ENCODE measurements at places on chromosomes 12 and 14.

DNA sequence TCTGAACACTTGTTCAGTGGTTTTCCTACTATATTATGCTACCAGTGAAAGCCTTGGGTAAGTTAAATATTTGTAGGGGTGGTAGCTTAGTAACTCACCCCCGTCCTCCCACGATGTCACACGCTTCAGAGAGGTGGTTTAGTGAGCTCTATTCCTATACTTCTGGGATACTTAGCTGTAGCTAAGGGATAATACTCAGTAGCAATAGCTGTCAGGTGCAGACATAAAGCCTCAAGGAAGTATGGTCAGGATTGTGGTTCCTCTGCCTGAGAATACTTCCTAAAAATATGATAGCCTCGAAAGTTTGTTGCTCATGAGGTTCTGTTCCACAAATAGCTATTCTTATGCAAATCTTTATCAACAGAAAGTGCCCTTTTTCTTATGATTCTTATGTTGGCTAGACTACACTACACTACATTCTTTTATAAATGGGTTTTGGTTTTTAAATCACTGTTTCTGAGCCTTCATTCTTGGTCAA lies 11.9 kb downstream of the DLST start:
- DNase-seq, result no peak

DNA sequence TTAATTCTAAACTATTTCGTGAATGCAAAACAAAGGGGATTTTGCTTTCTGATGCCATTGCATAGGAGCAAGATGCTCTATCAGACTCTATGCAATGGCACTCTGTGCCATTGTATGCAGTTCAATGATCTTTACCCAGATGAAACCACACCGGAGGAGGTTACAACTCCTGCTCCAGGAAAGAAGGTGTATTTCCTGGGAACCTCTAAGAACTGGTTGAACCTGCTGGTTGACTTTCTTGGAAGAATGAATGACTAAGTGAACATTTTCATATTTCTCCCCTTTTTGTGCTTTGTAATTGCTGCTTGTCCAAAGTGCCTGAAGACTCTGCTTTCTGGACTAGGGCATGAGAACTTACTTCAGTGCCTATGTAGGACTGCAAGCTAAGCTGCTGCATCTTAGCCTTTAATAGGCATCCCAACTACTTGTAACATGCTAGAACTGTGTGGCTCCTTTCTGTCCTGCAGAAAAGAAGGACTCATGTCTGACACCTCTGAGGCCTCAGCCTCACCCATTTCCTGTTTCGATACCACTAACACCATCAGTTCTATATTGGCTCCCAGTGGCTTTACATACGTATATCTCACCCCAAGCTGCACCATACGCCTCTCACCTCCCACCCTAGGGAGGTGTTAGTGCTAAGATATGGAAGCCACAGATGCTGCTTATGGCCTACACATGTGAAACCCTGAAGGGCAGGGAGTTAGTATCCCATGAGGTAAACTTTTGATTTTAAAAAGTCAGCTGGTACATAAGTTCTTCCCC lies 193.5 kb upstream of the CNOT2 start:
- DNase-seq, result peak; percentile 18

GRCh38 chr14:38209572-38210557 lies 2.2 kb downstream of the SSTR1 start:
- no peak for DNase-seq

GRCh38 chr12:13661005-13661887 lies 320.2 kb downstream of the GRIN2B start:
- no peak for DNase-seq

GRCh38 chr12:31507966-31508365 lies 83.0 kb downstream of the DENND5B start:
- DNase-seq, result no peak

GRCh38 chr14:51733147-51733546 lies 81.4 kb downstream of the FRMD6 start:
- DNase-seq, result no peak

DNA sequence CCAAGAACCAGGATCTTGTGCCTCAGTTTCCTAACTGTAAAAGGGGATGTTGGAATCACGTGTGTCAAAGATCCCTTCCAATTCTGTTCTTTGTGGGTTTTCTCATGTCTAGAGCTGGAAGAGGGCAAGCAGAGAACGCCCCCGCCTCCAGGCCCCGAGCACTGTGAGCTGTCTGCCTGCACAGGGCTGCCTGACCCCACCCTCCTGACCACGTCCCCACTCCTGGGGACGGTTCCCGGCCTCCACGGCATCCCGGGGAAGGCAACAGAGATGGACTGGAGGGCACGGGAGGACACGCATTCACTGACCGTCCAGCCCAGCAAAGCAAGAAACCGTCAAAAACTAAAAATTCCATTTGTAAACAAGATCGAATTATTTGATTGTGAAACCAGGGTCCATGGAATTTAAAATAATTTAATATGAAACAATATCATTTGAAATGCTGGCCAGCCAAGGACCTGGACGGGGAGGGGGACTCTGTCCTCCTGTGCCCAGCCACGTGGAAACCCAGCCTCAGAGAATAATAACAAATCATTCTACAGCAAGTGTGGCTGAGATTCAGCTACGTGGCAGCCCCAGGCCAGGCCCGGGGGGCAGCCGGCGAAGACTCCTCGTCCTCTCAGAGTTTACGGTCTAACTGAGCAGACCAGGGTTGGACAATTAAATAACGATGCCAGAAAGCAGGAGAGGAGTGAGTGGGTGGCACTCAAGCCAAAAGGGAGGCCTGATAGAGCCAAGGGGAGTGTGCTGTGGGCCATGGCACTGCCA lies 87.3 kb upstream of the DIO3 start:
- DNase-seq, result no peak

DNA sequence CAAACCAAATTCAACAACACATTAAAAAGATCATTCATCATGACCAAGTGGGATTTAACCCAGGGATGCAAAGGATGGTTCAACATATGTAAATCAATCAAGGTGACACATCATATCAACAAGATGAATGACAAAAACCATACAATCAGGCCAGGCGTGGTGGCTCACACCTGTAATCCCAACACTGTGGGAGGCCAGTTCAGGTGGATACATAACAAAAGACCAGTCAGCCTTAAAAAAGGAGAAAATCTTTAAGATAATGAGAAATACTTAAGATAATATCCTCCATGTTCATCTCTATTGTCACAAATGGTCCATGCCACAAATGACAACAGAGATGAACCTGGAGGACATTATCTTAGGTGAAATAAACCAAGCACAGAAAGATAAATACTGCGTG lies 12.4 kb downstream of the L2HGDH start:
- no peak for DNase-seq

GRCh38 chr12:64318605-64319004 lies 72.0 kb downstream of the C12orf56 start:
- DNase-seq, result no peak

DNA sequence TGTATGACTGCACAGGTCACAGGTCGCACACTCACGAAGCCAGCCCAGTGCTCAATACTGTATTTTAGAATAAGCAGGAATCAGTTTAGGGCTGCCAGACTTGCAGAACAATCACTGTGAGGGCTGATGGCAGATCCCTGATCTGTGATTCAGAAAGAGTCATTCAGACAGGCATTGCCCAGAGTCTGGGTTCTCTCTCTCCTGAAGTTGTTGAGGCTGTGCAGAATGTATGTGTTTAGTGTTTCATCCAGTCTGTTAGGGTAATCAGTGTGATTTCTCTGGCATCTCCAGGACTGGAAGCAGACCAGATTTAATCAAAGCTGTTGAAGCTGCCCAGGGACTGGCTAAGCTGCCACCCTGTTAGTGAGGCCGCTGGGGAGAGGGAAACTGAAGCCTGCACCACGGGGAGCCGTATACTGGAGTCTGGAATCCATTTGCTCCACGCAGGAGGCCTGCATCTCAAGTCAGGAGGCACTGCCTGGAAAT lies 69.3 kb downstream of the ETV6 start:
- DNase-seq, result no peak

- DNase-seq, result no peak
Observed at GRCh38 chr12:1328391-1328790, 266.0 kb downstream of the FBXL14 start.

- DNase-seq, result no peak
Observed at GRCh38 chr14:55124774-55125386, 4.2 kb upstream of the LGALS3 start.

GRCh38 chr12:81518638-81519037 lies 240.5 kb downstream of the PPFIA2 start:
- DNase-seq, result no peak

GRCh38 chr12:94074980-94075629 lies 73.3 kb upstream of the PLXNC1 start:
- no peak for DNase-seq

DNA sequence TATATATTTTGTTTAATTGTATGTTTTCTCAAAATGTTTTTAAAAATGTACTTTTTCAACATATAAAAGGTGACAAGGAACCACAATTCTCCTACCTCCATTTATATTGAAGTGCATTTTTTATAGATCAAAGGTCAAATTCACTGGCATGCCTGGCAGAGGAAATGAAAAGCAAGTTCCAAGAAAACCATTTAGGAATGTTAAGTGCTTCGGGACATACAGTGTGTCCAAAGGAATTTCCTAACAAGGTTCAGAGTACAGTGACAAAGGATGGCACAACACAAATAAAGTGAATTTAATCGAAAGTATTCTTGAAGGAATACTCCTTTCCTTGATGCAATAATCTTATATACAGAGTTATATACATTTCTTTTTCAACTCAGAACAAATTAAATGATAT lies 242.3 kb downstream of the CCER1 start:
- no peak for DNase-seq

DNA sequence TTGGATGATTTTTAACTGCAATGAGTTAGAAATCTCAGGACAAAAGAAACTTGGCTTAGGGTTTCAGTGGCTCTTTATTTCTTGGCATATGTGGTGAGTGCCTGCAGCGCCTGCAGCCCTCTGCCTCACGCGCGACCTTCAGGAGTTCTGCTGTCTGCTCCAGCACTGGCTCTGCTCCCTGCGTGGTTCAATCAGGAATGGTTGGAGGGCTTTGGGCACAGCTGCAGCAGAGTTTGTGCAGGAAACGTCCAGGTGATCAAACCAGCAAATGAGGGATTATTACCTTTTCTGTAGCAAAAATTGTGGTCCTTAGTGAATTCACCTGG lies 19.8 kb downstream of the PPM1H start:
- DNase-seq, result no peak

DNA sequence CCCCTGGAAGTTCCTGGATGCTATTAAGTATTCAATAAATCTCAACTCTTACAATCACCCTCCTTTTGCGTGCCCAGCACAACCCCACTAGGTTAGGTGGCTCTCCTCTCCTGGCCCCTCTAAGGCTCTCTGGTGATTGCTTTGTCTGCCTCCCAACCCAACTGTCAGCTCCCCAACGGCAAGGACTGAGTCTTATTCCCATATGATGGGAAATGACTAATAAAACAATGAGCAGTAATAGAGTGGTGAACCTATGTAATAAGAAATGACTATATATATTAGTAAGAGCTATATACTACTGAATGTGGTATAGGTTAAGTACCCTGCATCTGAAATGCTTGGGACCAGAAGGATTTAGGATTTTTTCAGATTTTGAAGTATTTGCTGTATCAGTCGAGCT lies 8.1 kb downstream of the APPL2 start:
- no peak for DNase-seq

DNA sequence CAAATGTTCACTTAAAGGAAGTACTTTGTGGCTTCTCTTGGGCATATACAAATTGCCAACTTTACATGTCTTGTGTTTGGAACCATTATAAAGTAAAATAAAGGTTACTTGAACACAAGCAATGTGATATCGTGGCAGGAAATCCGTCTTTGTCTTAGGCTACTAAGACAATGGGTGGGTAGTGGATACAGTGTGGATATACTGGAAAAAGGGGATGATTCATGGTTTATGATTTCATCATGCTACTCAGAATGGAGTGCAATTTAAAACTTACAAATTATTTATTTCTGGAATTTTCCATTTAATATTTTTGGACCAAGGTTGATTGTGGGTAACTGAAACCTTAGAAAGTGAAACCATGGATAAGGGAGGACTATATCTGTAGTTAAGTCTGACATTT lies 48.4 kb downstream of the MYRFL start:
- no peak for DNase-seq

- no peak for DNase-seq
Observed at GRCh38 chr12:121799156-121799841, 4.5 kb upstream of the SETD1B start.

DNA sequence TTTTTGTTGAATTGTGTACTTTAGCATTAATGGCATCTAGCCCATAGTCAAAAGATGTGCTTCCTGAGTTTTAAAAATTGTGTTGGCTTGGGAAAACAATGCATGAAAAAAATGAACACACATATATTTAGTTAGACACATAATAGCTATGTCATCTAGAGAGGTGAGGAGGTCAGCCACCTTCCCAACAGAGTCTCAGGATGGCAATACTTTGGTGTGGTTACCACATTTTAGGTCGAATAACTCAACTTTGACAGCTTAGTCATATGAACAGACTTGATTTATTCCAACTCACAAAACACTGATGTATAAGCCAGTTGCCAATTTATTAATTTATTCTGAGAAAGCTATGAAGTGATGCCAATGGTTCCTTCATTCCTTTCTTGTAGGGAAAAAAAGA lies 114.0 kb downstream of the ETNK1 start:
- no peak for DNase-seq

- no peak for DNase-seq
Observed at GRCh38 chr12:913919-914698, 35.4 kb downstream of the RAD52 start.

Measured in stimulated activated CD8-positive, alpha-beta memory T cell treated with anti-CD3 and anti-CD28 coated beads, Interleukin-2, amount 100 ng/mL, for 1 hour (primary cell).